Dermis microvascular lymphatic vessel endothelial cell (primary cell): ENCODE measurements at places on chromosomes 7 and 10.

- no peak for DNase-seq
These were observed 58.3 kb downstream of the MALSU1 start for GRCh38 chr7:23357190-23358093.

GRCh38 chr10:125221716-125222115 lies 61.4 kb upstream of the CTBP2 start:
- no peak for DNase-seq

- no peak for DNase-seq
These were observed 25.7 kb upstream of the LOXL4 start for GRCh38 chr10:98293550-98294269.

- DNase-seq: no peak
These were observed 816 bp downstream of the DMTF1 start for GRCh38 chr7:87152897-87153641.

DNA sequence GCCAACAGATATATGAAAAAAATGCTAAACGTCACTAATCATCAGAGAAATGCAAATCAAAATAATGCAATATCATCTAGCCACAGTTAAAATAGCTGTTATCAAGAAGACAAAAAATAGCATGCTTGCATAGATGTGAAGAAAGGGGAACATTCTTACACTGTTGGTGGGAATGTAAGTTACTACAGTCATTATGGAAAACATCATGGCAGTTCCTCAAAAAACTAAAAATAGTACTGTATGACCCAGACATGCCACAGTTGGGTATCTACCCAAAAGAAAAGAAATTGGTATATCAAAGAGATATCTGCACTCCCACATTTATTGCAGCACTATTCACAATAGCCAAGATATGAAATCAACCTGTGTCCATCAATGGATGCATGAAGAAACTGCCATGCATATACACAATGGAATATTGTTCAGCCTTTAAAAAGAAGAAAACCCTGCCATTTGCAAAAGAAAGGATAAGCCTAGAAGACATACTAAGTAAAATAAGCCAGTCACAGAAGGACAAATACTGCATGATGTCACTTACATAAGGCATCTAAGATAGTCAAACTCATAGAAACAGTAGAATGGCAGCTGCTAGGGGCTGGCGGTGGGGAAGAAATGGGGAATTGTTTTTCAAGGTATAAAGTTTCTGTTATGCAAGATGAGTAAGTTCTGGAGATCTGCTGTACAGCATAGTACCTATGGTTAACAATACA lies 107.0 kb downstream of the PTPN20 start:
- DNase-seq: no peak

GRCh38 chr10:27710014-27710413 lies 35.6 kb downstream of the MKX start:
- DNase-seq: no peak

DNA sequence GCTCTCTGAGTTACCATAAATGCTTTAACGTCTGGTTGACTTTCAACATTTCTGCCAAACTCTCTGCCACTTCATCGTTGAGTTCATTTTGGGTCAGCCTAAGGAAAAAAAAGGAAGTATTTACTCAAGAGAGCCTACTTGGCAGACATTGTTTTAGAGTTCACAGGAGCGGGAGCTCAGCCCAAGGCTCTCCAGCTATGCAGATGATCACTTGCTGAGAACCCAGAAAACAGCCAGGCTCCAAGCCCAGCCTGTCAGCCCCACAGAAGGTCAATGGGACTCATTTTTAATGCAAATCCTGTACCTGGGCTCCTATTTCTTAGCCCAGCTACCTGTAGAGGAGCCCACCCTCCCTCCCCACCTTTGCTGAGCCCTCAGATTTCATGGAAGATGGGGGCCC lies 45.5 kb downstream of the NOD1 start:
- DNase-seq: no peak

DNA sequence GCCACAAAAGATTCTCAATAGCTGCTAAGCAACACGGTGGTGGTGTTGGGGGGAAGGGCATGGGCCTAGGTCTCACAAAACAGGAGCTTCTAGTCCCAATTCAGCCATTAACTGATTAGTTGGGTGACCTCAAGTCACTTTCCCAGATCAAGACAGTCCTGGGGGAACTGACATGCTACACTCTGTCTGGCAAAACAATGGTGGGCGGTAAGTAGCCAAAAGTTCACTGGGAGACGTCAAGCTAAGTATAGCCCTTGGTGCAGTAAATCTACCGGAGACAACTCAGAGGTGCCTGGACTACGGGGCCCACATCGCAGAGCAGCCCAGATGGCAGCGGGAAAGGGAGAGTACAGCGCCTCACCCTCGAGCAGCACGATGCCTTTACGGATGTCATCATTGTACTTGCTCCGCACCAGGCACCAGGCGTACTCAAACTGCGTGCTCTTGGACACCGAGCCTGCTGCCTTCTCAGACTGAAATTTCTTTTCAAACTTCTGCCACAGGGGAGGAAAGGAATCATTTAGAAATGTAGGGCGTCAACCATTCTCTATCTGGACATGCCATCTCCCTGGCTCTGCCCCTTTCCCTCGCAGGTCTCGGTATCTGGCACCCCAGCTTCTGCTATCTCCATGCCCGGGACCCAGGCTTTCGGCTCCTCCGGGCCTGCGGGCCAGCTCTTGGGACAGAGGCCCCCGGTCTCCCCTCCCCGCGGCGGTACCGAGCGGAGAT lies 1.1 kb downstream of the FIS1 start:
- peak; percentile 47 for DNase-seq

DNA sequence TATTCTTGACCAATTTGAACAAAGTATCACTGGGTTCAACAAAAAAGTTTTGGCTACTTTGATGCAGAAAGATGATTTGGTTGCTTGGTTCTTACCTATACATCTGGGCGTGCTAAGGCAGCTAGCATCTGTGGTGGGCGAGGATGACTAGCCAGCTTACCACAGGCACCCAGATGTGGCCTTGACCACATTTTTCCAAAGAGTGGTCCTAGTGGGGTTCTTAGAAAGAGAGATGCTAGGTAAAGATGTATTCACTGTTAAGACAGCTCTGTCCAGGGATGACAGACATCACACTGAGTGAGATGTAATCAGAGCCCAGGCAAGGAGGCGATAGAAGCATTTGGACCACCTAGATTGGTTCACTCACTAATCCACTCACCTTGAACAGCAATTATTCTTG lies 785 bp downstream of the DNTT start:
- no peak for DNase-seq

DNA sequence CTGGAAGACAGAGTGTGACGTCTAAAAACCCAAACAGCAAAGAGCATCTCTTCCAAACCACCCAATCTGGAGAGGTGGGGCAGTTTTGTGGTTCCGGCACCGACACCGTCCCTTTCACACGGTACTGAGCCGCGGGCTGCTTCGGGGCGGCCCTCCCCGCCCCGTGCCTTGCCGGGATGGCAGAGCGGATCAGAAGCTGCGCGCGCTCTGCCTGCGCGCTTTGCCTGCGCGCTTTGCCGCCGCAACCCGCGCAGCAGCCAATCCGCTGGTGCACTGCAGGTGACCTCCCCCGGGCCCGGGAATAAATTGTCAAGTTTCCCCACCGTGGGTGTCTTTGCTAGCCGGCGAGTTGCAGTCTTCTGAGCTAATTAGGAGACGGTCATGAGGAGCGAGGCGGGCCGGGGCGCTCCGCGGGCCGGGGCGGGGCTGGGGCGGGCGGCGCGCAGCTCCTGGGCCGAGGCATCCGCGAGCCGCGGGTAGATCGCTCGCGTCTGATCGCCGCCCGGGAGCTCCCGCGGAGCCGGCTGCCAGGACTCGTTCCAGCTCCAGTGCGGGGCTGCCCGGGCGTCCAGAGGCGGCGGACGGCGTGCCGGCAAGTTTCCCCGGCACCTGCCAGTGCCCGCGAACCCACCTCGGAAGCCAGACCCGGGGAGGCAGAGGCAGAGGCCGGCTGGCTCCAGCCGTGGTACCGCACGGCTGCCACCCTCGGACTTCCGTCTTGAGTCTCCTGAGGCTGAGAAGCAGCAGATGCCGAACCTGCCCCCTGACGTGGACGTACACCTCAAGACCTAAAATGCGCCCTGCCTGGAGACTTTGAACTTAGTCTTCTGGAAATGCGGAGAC lies 536.0 kb upstream of the GALNT17 start:
- no peak for DNase-seq

GRCh38 chr7:22765609-22766008 lies 38.6 kb downstream of the IL6 start:
- no peak for DNase-seq

DNA sequence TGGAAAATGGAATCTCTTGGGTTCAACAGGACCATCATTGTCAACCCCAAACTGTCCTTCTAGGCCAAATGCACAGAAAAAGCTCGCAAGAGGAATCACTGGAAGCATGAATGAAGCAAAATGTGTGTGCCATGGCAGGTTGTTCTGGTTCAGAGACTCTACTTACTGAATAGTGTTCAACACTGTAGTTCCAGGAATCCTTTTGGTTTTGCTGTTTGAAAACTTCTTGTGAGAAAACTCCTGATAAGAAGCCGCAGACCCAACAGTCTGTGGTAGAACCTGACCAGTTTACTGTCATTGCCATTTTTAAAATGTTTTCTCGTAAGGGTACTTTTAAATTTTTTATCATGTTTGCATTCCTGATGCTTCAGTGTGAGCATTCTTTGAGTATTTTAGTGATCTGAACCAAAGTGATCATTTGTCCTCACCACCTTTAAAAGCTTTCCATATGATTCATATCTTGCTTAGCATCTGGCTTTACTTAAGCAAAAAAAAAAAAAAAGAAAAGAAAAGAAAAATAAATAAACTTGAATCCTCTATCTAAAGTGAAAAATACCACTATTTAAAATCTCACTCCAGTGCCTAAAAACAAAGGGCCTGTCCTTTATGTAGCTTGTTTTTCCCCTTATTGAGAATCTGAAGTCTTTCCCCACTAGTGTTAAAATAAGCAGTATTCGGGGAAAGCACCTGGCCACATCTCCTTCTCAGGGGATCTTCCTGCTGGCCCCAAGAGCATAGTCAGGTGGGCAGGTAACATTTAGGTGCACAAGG lies 92.4 kb downstream of the WNT2 start:
- DNase-seq: no peak

GRCh38 chr7:33893377-33893776 lies 12.0 kb upstream of the BMPER start:
- no peak for DNase-seq

DNA sequence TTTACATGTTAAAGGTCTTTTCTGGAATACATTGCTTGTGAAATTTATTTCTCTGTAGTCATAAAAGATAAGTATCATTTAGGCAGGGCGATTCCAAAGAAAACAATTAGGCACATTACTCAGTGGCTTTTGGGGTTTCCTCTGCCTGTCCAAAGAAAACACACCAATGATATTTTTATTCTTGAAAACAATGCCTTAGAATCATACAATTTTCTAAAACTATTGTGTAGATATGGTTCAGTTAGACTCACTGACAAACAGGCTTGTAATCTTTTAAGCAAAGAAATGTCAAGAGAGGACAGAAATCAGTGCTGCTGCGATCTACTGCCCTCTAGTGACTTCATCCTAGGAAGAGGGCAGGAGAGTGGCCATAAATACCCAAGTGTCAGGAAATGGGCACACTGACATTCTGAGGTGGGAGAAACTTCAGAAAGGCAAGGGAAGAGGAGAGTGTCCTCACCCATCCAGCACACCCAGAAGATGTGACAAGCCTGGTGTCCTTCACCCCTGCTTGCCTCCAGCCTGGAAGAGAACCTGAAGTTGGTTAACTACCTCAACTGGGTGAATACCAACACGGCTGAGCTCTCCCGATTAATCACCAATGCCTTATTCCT lies 120.5 kb downstream of the GALNT11 start:
- peak; percentile 91 for DNase-seq

DNA sequence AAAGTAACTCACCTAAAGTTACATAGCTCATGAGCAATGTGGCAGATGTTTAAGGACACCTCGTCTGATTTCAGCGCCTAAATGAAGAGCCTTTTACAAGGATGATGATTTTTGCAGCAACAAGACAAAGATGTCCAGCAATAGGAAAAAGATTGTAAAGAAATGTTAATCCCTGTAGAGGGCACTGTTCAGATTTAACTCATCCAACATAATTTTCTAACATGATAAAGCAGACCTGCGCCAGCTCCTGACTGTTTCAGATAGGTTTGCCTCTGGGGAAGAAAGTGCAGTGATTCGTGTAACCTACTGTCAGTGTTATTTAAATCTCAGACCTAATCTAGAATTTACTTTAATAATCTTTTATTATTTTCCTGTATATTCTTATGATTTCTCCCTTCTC lies 595.2 kb downstream of the AUTS2 start:
- no peak for DNase-seq

- no peak for DNase-seq
These were observed 324 bp upstream of the TET1 start for GRCh38 chr10:68559841-68560185.

DNA sequence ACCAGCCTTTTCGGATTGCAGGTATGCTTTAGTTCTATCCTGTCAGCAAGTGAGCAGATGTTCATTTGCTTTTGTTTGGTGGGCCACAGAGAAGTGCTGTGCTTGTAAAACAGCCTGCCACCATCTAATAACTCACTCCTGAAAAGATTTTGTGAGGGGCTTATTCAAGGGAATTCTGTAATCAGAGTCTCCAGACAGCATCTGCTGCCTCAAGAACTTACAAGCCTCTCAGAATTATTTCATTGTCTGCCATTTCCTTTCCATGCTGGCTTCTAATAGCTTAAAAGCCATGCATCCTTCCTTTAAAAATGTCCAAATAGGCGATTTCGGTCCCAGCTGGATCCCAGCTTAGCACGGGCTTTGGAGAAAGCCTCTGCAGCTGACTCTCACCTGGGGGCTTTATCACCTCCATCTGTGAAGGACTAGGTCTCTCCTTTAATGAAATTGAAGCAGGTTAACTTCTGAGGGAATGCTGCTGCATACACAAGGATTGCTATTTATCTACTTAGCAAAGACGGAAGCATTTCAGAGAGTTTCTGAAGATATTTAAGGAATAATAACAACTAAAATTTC lies 48.0 kb downstream of the MALRD1 start:
- no peak for DNase-seq

DNA sequence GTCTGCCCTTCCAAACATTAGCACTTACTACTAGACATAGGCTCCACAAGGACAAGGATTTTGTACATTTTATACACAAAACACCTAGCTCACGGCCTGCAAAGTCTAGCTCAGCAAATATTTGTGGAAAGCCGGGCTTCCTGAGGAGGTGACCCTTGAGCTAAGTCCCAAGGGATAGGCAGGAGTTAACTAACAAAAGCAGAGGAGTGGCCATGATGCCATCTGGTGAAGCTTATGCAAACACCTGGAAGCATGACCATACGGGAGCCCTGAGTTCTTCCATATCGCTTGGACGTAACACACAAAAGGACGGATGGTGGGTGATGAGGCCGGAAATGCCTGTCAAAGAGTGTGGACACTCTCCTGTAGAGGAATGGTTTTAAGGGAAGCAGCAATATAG lies 25.9 kb upstream of the YAE1 start:
- no peak for DNase-seq

DNA sequence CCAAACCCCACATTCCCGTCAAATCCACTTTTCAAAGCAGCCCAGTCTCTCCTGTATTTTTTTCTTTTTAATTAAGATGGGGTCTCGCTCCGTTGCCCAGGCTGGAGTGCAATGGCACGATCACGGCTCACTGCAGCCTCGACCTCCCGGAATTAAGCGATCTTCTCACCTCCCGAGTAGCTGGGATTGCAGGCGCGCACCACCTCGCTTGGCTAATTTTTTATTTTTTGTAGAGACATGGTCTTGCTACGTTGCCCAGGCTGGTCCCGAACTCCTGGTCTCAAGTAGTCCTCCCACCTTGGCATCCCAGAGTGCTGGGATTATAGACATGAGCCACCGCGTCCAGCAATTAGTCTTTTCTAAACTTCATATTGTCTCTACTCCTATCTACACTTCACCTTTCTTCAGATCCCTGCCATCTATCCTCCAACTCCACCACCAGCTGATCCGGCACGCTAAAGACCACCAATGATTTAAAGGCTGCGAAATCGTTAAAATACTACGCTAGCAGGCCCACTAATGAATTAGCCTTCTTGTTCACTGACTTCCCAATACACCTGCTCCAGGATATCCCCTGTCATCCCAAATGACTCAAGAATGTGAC lies 525 bp upstream of the CHUK start:
- DNase-seq: no peak
